ENCODE measurements at places on chromosomes 1 and 21.

GRCh38 chr1:200877010-200877409 lies 4.2 kb downstream of the GPR25 start:
- DNase-seq: no peak

DNA sequence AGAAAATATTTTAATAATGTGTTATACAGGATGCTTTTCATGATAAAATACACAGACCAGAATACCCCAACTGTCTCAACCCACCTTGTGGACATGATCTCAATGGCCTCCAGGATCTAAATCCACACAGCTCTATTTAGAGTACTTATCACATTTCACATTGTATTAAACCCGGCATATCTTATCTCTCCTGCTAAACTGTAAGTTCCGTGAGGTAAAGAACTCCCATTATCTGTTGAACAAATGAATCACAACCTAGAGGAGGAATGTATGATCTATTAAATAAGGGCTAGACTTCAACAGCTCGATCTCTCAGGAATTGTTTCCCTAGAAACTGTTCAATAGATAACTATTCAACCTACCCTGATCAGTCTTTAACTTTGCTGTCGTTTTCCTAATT lies 6.9 kb downstream of the ETV3 start:
- no peak for DNase-seq

DNA sequence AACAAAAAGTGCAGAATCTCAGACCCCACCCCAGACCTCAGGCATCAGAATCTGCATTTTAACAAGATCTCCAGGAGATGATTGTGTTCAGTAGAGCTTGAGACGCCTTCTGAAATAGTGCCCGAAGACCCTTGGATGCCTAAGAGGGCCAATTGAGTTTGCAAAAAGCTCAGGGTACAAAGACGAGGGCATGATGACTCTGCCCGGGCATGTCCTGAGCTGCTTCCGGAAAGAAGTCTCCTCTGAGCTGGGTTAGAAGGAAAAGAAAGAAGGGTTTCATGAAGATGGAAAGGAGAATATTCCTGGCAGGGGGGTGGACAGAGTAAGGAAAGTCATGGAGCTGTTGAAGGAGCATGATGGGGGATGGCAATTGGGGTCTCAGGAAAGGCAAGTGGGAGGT lies 246.1 kb upstream of the TMEM51 start:
- DNase-seq: no peak

DNA sequence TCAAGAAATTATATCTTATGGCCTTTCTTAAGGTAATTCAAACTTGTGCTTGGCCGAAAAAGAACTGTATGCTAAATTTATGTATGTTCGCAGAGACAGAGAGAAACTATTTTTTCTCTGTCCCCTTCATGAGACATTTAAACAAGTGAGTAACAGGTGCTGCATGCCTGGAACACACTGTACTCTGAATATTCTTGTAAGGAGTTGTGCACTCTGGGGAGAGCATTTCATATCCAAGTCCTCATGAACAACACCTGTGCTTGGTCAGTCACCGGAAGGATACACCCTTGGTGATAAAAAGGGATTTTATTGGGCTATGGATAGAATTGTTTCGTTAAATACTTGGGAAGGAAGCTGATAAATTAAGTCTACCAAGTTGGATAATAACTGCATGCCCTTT lies 220.8 kb upstream of the NRIP1 start:
- DNase-seq: no peak

GRCh38 chr21:18617291-18617690 lies 213.7 kb upstream of the TMPRSS15 start:
- no peak for DNase-seq

DNA sequence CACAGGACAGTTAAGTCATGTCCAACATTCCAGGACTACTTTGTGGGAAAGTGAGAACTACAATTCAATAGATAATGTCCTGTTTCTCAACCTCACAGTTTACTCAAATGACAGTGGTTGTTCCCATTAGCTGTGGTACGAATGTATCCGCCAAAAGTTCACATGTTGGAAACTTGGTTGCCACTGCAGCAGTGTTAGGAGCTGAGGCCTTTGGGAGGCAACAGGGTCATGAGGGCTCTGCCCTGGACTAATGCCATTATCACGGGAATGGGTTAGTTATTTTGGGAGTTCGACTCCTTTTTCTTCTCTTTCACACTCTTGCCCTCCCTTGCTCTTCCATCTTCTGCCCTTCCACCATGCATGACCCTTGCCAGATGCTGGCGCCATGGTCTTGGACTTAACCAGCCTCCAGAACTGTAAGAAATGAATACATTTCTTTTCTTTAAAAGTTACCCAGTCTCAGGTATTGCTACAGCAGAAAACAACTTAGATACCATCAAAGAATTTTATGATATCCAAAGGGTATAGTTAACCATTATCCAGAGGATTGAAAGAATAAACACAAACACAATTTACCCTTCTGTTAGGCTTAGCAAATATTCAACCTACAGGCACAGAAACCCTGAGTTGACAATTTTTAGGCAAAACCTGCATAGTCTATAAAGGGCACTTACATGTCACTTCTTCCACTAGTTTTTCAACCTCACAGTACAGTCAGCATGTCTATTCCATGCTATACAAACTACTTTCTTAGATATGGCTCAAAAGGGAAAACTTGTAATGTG lies 7.4 kb downstream of the BCL10 start:
- no peak for DNase-seq

GRCh38 chr21:34122047-34122446 lies 48.7 kb downstream of the MRPS6 start:
- no peak for DNase-seq

DNA sequence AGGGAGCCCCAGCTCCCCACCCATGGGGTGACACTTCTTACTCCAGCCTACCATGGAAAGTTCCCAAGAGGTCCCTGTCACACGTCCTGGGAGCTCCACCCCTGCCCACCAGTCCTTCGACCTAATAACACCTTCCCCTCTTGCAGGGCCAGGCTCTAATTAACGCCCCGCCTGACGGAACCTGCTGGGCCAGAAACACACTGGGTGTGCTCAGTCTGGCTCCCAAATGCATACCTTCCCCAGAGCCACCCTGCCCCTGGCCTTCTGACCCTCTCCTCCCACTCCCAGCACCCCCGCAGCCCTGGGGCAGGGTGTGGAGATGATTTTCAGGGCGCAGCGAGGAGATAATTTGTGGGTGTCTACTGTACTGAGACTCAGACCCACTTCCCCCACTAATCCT lies 20.6 kb downstream of the PGLYRP3 start:
- DNase-seq: no peak

GRCh38 chr21:46202592-46203202 lies 18.4 kb upstream of the SPATC1L start:
- DNase-seq: no peak

GRCh38 chr1:92505015-92505692 lies 18.4 kb upstream of the GFI1 start:
- no peak for DNase-seq

- no peak for DNase-seq
Observed at GRCh38 chr1:70902211-70902610, 145.4 kb downstream of the PTGER3 start.

DNA sequence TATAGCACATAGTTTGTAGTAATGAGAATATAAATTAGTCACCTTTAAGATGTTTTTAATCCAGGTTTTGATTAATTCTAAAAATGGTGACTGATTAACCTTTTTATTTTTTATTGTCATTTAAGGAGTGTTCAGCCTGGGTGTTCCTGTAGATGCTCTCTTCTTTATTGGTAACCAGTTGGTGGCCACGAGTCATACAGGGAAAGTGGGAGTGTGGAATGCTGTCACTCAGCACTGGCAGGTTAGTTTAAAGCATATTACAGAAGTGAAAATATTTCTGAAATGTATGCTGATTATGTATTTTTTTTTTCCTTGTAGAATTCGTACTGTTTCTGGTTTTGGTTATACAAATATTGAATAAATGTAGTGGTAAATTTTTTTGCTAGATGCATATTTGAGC lies 28.1 kb downstream of the KCTD3 start:
- no peak for DNase-seq

DNA sequence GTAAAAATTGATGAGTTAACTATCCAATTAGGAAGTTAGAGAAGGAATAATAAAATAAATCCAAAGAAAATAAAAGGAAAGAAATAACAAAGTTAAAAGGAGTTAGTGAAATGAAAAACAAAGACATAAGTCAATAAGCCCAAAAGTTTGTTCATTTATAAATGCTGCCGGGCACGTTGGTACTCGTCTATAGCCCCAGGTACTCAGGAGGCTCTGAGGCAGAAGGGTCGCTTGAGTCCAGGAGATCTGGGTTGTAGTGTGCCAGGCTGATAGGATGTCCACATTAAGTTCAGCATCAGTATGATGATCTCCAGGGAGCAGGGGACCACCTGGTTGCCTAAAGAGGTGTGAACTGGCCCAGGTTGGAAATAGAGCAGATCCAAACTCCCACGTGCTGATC lies 35.5 kb upstream of the VANGL1 start:
- DNase-seq: no peak

DNA sequence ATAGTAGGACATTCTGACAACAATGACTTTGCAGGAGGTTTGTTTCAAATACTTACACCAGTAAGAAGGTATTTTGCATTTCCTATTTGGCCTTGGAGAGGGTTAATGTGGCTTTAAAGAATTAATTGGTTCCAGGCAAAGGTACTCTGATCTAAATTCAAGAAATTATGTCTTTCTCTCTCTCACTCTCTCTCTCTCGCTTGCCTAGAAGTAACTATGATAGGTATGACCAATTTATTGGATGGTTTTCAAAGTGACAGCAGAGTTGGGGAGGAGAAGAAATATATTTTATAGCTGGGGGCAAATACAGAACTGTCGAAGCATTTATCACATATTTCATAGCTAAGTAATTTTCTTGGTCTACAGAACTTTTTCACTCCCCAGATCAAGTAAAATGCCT lies 116.0 kb downstream of the ATP6V1G3 start:
- DNase-seq: no peak

Measured in NCI-H460 (cell line).